Fibroblast of lung (primary cell): ENCODE measurements at places on chromosomes 13 and 19. TPM values are rescaled to one million over a fixed set of nuclear protein-coding genes. Genes with fewer than 3 reads are reported as not detected.

Gene ZNF491
- 3.3 and 5.8 TPM in 2 replicates for total RNA-seq

Gene TYROBP
- total RNA-seq, result 0.26 TPM in 1 of 2 replicates, not detected in the other

Gene YJEFN3
- total RNA-seq, result 0.50 and 0.51 TPM in 2 replicates

Gene ZNF121
- 38.8 and 53.3 TPM in 2 replicates for total RNA-seq

Gene PDE4C
- 1.3 and 2.0 TPM in 2 replicates for total RNA-seq

Gene PSG7
- not detected in 2 replicates for total RNA-seq

Gene ZNF527
- total RNA-seq, result 6.6 and 8.2 TPM in 2 replicates

Gene ZNF837
- 1.5 and 1.8 TPM in 2 replicates for total RNA-seq

Gene MYADM
- 3.1 and 9.1 TPM in 2 replicates for total RNA-seq

Gene ATP4B
- total RNA-seq, result not detected in 2 replicates
